Spleen (tissue), 13 donors: ENCODE measurements at places on chromosomes 7 and 10.
A peak's percentile ranks its signal among the peaks of the same experiment; 100 is the strongest.

DNA sequence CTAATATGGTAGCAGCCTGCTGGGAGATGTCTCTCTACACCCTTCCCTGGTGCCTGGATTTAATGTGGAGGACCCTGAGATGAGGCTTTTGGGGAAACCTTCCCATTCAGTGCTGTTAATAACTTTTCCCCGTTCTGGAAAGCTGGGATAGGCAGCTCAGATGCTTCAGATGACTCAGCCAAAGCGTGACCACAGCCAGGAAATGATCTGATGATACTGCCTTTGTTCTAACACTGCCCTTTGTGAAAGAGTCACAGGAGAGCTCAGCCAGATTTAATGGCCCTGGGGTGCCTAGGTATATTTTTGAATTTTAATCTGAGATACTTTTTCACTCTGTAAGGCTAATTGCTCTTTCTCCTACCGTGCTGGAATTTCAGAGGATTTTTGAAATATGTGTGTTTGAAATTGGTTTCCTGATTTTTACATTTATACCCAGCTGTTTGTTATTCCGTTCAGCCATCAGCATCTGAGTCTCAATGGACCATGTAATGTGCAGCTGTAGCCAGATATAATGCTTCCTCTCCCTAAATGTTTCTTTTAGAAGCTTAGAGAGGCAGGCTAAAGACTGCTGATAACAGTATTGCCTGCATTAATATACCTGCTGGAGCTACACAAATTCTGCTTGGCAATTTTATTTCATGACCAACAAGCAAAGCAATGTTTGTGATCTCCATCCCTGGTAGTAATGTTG, 17.8 kb downstream of the CELF2 start:
- DNase-seq = no peak

- no peak for DNase-seq
These were observed 93.1 kb upstream of the CXCL12 start for GRCh38 chr10:44478040-44478439.

- DNase-seq = no peak
These were observed 29.2 kb upstream of the ZNRF2 start for GRCh38 chr7:30255064-30255769.

DNA sequence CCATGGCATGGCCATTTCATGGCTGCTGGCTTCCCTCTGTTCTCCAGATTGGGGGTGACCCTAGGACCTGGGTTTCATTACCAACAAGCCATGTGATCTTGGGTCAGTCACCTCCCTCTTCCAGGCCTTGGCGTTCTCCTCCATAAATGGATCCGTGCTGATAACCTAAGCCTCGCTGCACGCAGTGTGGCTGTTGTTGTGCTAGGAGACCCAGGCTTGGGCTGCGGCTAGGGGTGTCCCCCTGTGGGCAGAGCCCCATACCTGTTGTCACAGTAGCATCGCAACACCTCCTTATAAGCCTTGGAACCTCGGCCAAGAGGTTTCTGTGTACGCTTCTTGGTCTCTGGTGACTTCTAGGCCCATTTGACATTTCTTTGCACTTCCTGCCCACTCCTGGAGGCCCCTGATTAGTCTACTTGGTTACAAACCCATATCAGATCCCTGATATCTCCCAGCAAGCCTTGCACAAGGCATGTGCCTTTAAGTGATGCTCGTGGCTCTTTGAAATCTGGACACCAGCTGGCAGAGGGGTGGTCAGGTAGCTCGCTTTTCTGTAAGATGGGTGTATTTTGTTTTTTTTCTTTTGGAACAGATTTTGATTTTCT, 23.6 kb downstream of the ZMIZ1 start:
- DNase-seq = no peak

- no peak for DNase-seq
These were observed 76.2 kb downstream of the CHN2 start for GRCh38 chr7:29270594-29271318.

- DNase-seq = no peak
These were observed 4.4 kb downstream of the FRAT1 start for GRCh38 chr10:97323501-97323900.

DNA sequence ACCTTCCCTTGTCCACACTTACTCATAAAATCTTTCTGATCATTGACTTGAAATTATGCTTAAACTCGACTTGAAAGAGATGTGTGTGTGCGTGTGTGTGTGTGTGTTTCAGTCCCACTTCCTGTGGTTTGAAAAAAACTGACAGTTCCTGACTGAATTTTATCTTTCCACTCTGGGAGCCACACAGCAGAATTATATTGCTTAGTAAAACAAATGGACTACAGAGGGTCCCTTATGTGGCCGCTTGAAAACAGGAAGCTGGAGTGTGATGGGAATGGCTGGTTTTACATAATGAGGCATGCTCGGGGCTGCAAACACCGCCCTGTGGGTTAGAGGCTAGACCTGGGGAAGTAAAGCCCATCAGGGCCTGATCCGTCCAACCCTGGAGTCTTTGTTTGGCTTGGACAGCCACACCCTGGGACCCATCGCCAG, 54.8 kb downstream of the LYZL1 start:
- no peak for DNase-seq

- no peak for DNase-seq
These were observed 253.6 kb downstream of the CCSER2 start for GRCh38 chr10:84581976-84582375.

DNA sequence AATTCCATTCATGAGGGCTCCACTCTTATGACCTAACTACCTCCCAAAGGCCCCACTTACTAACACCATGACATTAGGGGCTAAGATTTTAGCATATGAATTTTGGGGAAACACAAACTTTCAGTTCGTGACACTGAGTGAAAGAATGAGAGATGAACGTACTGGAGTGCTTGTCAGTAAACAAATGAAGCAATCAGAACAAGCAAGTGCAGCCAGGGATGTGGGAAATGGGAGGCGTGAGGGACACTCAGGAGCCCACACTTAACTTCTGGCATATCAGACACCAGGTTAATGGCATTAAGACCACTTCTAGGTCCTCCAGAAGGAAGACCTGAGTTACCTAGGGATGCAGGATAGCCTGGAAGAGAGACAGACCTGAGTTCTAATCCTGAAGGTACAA, 2.3 kb upstream of the MDFIC start:
- DNase-seq = no peak

GRCh38 chr7:107210400-107210799, 41.6 kb downstream of the HBP1 start:
- DNase-seq = no peak

GRCh38 chr7:77200542-77200941, 923 bp upstream of the FGL2 start:
- DNase-seq = no peak

DNA sequence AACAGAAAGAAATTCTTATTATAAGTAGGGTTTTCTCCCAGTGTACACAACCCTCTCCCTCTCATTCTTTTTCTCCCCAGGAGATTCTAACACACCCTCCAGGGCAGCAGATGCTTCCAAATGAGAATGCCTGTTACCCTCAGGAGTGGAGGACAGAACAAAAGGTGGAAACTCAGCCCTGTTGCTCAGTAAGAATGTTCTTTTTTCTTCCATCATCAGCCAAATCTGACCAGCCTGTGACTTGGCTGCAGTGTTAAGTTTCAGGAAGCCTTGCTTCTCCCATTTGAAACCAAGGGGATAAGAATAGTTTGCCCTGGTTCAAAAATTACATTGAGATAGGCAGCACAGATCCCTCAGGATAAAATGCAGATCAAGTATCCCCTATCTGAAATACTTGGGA, 77.5 kb upstream of the EEPD1 start:
- no peak for DNase-seq

GRCh38 chr7:50227726-50228125, 76.8 kb upstream of the IKZF1 start:
- no peak for DNase-seq

DNA sequence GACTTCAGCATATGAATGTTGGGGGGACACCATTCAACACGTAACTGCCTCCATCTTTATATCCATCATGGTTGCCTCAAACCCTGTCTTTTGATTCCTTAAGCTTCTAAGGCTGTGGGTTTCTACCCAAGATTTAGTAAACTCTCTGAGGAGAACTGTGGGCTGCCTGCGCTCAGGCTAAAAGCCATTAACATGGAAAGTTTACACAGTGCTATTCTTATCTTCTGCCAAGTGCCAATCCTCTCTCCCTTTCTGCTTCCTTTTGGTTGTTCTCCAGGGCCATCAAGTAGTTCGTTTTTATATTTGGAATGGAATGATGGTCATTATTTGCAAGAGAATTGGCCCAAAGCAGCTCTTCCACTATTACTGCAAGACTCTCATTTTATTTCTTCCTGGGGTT, 97.3 kb upstream of the KLF14 start:
- no peak for DNase-seq

GRCh38 chr10:97812696-97813095, 36.9 kb upstream of the GOLGA7B start:
- DNase-seq = no peak

DNA sequence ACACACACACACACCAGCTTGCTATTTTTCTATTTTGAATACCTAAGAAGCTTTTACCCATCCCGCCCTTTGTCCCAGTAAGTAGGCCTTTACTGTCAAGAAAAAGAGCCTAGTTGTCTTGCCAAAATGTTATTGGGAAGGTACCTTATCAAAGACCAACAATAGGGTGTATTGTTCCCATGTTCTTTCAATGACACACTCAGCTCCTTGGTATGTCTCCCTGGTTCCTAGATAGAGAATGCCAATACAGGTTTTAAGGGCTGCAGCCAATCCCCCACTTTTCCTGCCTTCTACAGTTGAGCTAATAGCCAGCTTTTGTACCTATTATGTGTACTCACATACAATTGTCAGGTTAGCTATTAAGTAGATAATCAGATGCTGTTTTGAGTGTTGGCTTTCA, 92.0 kb upstream of the LRRTM3 start:
- no peak for DNase-seq

DNA sequence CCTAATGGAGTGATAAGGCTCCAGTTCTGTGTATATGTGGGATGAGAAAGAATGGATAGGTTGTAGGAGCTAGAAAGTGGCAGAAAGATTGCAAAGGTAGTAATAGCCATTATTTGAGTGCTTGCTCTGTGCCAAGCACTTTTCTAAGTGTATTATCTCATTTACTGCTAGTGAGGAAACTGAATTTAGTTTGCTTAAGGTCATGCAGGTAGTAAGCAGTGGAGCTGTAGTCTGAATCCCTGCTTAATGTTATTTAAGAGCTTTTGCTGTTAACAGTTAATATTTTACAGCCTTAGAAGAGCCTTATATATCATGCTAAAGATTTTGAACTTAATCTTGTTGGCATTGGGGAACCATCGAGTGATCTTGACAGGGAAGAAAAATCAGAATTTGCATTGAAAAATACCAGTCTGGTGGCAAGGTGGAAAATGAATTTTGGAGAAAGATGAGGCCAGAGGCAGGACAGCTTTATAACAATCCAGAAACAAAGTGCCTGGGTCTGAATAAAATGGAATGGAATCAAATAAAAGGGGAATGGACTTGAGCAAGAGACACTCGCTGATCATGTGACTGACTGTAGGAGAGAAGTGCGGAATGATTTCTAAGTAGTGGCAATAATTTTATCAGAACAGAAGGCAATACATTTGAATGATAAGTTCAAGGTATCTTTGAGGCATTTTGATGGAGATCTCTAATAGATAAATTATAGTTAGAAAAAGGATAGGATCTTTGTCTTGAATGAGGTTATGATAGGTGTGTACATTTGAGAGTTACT, 15.2 kb downstream of the CAPZA2 start:
- DNase-seq = no peak

- DNase-seq = no peak
These were observed 63.5 kb upstream of the FAM180A start for GRCh38 chr7:135812148-135812547.

DNA sequence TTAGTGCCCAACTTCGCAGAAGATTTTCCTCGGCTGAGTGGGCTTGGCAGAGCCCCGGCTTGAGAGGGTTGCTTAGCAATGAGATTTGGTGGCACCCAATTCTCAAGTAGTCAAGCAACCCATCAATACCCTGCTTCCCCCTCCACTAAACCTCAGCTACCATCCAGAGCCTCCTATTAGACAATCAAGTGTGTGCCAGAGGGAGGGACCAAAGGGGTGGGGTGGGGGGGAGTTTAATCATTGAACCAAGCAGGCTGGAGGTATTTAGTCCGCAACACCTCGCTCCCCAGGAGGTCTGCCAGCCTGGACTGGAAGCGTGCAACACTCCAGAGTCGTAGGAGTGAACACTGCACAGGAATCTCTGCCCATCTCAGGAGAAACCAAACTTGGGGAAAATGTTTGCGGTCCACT, at the start of gene HKDC1:
Gene HKDC1, plus strand, starts transcription at position 292 of the 411 bp plus-strand sequence. Its CDS starts 104 bp downstream, at position 396.
- peak; percentile 34 for DNase-seq

DNA sequence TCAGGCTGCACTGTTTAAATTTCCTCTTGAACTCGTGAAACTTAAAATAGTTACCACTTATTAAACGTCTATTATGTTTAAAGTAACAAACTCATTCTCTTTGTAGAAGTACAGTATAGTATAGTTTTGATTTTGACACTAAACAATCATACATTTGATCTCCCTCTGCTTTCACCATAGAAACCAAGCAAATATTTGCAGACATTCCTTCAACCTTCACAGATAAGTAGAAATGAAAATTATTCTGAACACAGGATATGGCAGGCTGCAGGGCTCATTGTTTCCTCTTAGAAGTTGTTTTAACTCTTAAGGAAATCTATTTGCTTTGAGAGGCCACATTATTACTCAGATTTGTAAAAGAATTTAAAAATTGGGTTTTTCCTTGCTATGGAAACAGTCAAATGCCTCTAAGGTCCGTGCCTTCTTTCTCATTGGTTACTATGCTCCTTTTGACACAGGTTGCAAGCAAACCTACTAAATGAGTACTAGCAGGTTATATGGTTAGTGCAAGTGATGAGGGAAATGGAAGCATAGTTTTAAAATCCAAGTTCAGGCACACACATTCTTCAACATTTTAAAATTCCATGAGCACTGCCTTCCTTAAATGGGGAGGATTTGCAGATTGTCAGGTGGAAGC, 92.8 kb upstream of the FAM133B start:
- no peak for DNase-seq

- DNase-seq = no peak
These were observed 2.0 kb upstream of the HEPACAM2 start for GRCh38 chr7:93228302-93228701.

GRCh38 chr7:91771394-91771793, 109.1 kb downstream of the MTERF1 start:
- DNase-seq = no peak

- no peak for DNase-seq
These were observed 437.5 kb downstream of the PLXNA4 start for GRCh38 chr7:132138817-132139216.

GRCh38 chr10:122323941-122324675, 50.4 kb upstream of the PLEKHA1 start:
- no peak for DNase-seq

DNA sequence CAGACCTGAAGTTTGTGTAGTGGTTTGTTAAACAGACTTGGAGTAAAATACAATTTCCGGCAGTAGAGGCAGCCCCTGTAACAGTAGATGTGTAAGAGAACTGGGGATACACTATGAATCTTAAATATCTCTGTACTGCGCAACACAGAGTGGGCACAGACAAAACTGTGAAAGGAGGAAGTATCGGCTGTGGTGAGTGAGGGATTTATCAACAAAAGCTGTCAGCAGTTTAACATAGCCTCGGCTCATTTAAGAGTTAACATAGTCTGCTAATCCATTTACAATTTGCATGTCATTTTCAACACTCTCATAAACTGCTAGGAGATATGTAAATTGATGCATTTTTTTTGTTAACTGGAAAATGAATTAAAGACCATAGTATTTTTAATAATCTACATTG, 225.2 kb downstream of the ZWINT start:
- no peak for DNase-seq

GRCh38 chr10:36725581-36726520, 399.5 kb upstream of the ANKRD30A start:
- DNase-seq = peak; percentile 31

- no peak for DNase-seq
These were observed 4.1 kb downstream of the ACBD7 start for GRCh38 chr10:15084502-15084922.

- no peak for DNase-seq
These were observed 44.4 kb upstream of the AMPH start for GRCh38 chr7:38675494-38676106.
